ENCODE measurements at places on chromosomes 1 and 21. TPM values are rescaled to one million over a fixed set of nuclear protein-coding genes. Genes with fewer than 3 reads are reported as not detected.

Gene GSTM1
- total RNA-seq: 15.0 TPM

Gene SLC1A7
- not detected for total RNA-seq

Gene LCE3E
- total RNA-seq: not detected

Gene CLIC6
- 2.1 TPM for total RNA-seq

Gene ITLN1
- not detected for total RNA-seq

Gene CFHR3
- total RNA-seq: not detected

Gene RPTN
- total RNA-seq: not detected

Gene IKBKE
- 1.6 TPM for total RNA-seq

Gene GNG4
- 81.0 TPM for total RNA-seq

Gene CCDC27
- not detected for total RNA-seq

Gene TMPRSS15
- total RNA-seq: 0.23 TPM

Gene NBPF11
- 11.3 TPM for total RNA-seq

Gene TMEM54
- total RNA-seq: 4.4 TPM

Gene CPLANE2
- total RNA-seq: 37.4 TPM

Gene PHF13
- 15.0 TPM for total RNA-seq

Gene PMVK
- total RNA-seq: 15.7 TPM

Gene LDLRAD1
- not detected for total RNA-seq

All from diencephalon (tissue), 1 donor.